A549 (cell line): ENCODE measurements at places on chromosomes 7 and 10.

GRCh38 chr7:84264396-84264795 is 69.8 kb upstream of the SEMA3A start:
- DNase-seq: no peak

GRCh38 chr10:24916365-24916764 is 36.0 kb downstream of the PRTFDC1 start:
- DNase-seq: no peak

GRCh38 chr10:13709931-13710650 is 123.3 kb downstream of the PRPF18 start:
- DNase-seq: no peak

DNA sequence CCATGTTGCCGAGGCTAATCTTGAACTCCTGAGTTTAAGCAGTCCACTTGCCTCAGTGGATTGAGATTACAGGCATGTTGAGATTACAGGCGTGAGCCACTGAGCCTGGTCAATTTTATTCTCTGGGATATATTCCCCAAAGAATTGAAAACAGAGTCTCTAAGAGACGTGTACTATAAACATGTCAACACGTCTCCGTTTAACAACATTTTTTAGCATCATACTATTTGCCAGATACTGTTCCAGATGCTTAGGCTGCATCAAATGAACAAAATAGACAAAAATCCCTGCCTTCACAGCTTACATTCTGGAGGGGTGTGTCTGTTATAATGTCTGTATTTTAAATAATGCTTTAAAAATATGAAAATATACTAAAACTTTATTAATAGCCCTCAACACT is 54.1 kb upstream of the PRKG1 start:
- no peak for DNase-seq

GRCh38 chr7:128948312-128948973 is 10.7 kb downstream of the IRF5 start:
- DNase-seq: no peak

- DNase-seq: no peak
These were observed 87.4 kb upstream of the DDC start for GRCh38 chr7:50652400-50653125.

DNA sequence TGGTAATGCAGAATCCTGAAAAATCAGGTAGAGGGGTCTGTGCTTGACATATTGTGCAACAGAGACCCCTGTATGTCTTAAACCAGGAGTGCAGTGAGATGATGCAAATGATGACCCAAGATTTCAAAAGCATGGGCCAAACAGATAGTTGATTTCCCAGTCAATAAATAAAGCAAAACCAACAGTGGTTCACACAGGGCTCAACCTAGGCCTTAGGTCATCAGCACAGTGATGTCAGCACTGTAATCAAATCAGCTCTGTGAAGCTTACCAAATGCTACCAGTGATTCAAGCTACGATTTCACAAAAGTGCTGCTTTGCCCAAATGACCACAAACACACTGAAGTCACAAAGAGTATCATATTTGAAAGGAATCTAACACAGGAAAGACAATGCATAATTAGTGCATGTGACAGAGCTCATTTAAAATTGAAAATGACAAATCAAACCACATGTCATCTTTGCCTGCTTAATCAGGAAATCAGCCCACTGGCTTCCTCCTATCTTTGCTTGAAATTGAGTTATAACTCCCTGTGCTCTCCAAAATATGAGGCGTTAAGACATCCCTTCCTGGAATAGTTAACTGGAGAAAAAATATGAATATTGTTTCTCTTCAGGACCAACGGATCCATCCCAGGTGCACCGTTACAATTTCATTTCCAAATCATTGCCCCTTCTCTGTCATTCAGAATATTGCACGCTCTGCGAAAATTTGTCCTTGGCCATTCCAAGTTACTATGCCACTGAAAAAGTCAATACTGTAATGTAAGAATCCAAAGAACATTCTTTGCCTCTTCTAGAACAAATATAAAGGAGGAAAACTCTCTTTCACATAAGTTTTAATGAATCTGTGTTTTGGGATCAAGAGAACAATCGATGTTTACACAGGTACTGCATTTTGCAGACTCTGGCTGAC is 41.9 kb upstream of the ASL start:
- DNase-seq: no peak

GRCh38 chr7:73971704-73972341 is 56.1 kb upstream of the ELN start:
- no peak for DNase-seq

- DNase-seq: no peak
These were observed 19.5 kb downstream of the HYAL4 start for GRCh38 chr7:123864436-123864835.

DNA sequence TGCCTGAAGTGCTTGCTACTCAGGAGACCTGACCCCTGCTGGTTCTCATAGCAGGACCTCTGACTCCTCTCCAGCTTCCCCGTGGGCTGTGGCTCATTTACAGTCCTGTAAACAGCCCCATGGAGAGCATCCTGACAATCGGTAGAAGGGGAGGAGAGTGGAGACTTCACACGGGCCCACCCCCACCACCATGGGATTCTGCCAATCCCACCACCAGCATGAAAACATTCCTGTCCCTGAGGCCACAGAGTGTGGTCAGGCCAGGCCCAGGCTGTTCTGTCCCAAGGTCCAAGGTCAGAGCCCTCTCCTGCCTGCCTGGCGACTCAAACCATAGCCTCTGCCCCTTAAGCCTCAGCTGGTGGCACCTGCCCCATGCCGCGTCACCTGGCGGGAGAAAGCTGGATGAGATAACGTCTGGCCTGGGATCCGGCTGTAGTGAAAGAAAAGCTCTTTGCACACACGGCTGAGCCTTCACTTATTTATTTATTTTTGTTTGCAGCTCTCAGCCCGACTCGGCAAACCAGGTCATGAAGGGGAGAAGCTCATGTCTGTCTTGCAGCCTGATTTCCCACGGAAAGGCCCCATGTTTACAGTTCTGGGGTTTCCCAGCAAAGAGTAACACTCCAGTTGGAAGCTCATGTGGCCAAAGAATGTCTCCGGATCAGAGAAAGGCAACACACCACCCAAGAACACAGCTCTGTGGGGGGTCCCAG is 293.6 kb upstream of the ZMIZ1 start:
- DNase-seq: no peak

DNA sequence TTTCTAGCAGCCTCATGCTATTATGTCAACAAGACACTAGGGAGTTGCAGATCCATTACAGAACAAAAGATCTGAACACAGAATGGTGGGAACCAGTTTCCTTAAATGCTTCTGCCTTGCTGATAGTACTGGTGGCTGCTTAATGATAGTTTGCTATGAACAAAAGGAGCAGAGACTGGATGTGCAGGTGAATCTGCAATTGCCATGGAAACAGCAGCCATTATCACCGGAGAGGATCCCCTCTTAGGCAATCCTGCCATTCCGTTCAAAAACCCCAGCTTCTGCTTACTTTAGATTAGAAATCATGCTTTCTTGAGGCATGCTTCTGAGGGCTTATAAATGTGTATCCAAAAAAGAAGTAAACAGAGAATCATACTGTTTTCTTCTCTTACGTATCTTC is 80.0 kb upstream of the PRKAR2B start:
- no peak for DNase-seq

DNA sequence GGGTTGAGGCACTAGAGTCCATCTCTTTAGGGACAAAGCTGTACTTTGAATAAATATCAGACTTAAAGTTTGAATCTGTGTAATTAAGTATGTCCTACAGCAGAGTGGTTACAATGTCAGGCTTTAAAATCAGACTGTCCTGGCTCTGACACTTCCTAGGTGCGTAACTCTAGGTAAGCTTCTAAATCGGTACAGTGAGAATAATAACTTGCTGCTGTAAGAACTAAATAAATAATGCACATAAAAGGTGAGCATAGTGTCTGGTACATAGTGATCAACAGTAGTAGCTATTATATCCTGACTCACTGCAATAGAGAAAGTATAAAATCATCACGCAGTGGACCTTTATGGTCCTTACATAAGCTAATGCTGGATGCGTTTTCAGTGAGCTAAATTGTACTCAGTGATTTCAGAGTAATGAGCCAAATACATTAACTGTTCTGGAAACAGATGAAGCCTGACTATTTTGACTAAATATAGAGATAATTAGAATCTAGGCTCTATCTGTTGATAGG is 72.2 kb upstream of the PDK4 start:
- no peak for DNase-seq
